ENCODE measurements at places on chromosomes 7 and 10.

DNA sequence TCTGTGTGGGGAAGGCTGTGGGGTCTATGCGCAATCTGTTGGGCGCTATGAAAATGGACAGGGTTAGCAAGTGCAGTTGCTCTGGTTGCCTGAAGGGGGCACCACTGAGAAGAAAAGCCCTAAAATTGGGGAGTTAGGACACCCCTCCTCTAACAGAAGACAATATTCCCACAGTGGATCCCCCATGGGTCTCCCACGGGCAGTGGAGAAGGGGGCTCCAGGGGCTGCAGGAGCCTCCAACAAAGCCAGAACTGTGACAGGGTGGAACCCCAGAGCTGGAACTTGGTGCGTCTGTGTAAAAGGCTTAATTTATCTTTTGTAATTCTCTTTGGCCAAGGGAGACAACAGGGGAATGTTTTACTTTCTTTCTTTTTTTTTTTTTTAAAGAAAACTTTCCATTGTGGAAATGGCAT is 12.5 kb upstream of the COL13A1 start:
- DNase-seq = no peak

DNA sequence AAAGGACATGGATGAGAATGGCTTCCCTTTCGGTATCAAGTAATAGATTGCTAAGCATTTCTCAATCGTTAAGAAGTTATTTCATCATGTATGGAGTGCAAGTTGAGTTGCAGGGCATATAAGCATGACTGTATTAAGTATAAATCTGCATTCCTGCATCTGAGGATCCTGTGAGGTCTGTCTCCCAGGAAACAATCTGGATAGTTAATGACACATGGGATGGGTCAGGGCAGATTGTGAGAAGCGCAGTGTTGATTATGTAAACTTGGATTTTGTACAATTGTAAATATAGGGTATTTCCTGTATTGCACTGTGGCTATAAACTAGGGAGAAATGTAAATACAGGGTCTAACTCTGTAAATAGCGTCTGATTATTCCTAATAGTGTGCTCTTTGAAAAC is 102.6 kb downstream of the PLXDC2 start:
- DNase-seq = no peak

DNA sequence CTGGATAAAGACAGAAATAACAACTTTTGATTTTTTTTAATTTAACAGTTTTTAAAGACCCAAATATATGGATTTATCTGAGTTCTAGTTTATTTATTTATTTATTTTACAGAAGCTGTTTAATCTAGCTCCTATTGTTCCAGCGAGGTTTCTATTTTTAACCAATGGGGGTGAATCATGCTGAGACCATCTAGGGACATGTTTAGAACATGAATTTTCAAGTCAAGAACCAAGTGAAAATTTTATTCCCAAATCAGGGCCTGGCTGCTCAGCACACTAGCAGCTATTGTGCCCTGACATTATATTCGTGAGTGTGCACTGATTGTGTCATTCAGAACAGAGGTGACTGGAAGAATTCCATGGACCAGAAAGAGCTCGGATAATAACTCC is 24.6 kb upstream of the MPP7 start:
- no peak for DNase-seq

DNA sequence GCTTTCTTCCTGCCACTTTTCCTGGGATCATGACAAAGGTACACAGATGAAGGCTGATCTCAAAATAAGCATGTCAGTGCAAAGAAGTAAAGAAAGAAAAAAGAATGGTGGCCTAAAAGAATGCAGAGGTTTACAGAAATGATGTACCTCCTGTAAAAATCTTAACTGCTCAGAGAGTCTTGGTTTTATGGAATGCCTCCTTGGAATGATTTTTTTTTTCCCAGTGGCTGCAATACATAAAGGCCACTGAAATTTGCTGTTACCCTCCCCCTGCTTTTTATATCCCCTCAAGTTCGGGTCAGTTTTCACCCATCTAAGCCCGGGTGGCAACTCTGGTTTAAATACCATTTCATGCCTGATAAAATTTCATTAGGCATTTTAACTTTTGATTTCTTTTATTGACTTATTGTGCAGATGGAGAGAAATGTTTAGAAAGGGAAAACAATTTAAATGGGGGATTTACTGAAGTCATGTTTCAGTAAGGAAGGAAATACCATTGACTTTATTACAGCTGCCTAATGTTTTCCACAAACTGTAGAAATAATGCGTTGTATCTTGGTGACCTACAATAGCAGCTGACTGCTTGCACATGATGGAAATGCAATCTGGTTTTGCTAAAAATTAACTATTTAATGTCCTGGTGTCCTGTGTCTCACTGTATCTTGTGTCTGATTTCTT is 102.5 kb downstream of the SAMD9 start:
- DNase-seq = no peak

- DNase-seq = no peak
Measured at GRCh38 chr10:9869205-9869604, 1148.5 kb upstream of the CELF2 start.

All from CMK (cell line).